Fibroblast of skin of right biceps (primary cell): ENCODE measurements at places on chromosomes 11 and 22.

- DNase-seq = no peak
These were observed 793.7 kb upstream of the LRRC4C start for GRCh38 chr11:42253156-42253555.

GRCh38 chr11:74471668-74472429 lies 4.5 kb upstream of the KCNE3 start:
- DNase-seq = no peak

DNA sequence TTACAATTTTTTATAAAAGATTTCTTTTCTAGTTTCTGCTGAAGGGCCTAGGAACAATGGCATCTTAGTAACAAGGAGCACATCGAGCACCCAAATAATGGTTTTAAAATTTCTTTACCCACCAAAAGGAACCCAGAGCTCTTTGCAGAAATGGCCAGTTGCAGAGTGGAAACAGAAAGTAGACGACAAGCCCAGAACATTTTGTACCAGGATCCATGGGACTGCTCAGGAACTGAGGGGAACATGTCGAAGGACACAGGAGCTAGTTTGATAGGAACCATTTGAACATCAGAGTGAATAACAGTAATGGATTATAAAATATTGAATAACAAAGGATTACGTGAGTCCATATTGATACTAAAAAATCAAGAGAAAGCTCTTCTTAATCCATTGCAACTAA lies 17.3 kb downstream of the PANX1 start:
- DNase-seq = no peak

GRCh38 chr11:59918987-59919589 lies 19.1 kb upstream of the OOSP1 start:
- peak; percentile 5 for DNase-seq

DNA sequence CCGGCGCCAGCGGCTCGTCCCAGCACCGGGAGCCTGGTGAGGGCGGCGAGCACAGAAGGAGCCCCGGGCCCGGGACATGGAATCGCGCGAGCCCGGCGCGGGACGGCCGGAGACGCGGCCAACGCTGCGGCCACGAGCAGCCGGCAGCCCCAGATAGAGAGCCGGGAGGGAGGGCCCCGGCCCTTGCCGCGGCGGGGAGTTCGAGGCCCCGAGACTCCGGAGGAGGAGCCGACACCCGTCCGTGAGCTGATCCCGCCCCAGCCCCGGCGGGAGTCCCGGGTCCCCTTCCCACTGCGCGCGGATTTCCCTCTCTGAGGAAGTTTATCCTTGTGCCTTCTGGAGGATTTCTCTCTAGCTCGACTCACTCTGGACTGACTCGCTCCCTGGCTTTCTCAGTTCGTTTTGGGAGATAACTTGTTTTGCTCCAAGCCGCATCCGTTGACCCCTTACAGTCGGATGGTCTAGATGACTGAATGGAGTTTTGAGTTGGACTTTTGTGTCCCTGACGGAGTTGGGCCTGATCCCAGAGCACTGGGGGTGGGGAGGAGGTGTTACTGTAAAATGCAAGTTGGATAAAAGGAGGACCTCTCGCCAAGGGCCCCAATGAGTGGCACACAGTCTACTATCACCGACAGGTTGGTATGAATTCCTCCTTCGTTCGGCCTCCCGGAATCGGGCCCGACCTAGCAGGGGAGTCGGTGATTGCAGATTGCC lies 585 bp downstream of the ARHGEF12 start:
- peak; percentile 45 for DNase-seq

DNA sequence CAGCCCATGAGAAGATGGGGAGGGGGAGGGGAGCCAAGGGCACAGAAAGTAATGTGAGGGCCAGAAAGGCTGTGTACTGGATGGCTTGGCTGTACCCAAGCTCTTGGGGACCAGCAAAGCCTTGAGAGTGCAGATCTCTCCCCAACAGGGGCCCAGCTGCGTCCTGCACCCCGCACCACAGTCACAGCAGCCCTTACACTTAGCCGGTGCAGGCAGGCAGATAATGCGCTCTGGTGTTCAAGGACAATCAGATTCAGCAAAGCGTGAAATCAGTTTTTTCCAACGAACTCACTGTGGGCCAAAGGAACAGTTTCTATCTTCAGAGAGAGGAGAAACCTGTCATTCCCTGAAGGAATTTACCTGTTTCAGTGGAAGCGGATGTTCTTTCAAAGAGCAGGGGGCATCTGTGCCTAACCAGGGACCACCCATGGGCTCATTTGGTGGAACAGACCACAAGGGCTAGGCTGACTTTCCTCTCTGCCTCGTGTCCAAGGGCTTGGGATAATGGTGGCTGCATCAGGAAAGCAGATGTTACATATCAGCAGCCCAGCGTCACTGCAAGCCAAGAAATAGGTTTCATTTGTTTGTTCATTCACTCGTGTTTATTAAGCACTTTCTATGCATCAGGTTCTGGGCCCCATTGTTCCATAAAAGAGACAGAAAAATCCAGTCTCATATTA lies 81.2 kb upstream of the SPON1 start:
- DNase-seq = no peak

DNA sequence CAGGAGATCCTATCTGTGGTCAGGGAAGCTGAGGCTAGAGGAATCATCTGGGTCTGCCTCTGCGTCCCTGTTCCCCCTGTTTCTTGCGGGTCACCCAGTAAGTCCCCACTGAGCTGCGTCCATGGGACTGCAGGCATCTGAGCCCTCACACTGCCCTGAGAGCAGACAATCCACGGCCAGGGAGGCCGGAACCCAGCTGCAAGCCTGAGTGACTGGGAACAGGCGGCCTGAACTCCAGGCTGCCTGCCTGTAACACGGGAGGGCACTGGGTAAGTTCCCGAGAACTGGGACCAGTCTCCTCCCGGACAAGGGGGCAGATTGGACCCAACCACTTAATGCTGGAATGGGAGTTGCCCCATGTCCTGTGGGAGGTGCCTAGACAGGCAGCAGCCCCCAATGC lies 727.4 kb downstream of the BRD1 start:
- DNase-seq = no peak

DNA sequence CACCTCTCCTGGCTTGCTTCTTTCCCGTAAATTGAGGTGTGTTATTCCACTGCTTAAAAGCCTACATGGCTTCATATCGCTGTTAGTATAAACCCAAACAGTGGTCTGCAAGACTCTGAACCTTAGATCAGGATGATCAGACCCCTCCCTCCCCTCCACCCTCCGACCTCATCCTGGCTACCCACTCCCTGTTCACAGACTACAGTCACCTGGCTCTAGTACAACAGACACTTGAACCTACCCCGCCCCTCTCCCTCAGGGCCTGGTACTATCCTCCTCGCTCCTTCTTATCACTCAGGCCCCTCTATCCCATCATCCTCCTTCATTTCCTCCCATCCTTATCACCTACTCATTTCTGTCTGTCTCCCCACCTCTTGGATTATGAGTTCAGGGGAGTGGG lies 20.1 kb downstream of the PTPRJ start:
- no peak for DNase-seq

- DNase-seq = no peak
These were observed 55.2 kb downstream of the KDM2A start for GRCh38 chr11:67174311-67174710.

DNA sequence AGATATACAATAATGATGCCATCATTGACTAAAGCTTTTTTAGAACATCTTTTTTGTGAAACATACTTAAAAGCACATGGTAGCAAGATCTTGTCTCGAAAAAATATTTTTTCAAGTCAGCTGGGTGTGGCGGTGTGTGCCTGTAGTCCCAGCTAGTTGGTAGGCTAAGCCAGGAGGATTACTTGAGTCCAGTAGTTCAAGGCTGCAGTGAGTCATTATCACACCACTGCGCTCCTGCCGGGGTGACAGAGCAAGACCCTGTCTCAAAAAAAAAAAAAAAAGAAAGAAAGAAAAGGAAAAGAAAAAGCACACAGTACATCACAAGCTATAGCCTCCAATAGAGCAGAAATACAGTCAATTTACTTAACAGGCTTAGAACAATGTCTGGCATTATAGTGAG lies 37.0 kb downstream of the ENTHD1 start:
- no peak for DNase-seq

- no peak for DNase-seq
These were observed 45.6 kb downstream of the IGLL5 start for GRCh38 chr22:22933100-22933806.

DNA sequence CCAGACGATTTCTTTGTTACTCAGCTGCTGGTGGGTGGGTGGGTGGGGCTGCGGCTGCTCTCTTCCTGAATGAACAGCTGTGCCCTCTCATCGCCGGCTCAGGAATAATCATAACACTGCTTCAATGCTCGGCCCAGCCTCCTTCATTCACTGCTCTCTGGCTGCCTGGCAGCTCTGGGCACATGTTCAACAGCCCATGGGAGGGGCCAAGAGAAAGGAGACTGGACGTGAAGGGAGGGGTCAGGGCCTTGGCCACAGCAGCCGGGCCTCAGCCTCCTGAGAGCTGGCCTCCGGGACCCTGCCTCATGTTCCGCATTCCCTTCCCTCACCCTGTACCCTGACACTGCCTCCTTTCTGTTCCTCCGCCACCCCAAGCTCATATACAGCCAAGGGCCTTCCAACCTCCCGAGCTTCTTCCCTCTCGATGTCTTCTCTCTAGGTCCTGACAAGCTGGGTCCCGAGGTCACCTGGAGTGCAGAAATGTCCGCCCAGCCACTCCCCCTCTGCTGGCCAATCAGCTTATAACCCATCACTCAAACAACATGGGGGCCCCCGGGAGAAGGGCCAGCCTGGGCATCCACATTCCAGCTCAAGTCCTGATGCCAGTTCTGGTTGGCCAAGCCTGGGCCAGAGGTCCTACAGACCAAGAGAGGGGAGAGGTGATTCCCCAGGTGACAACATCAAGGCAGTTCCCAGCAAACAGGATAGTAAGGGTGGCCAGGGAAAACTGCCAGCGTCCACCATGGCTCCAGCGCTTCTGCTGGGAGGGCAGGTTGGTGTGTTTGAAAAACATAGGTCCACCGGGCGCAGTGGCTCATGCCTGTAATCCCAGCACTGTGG lies 3.2 kb upstream of the CSDC2 start:
- DNase-seq = peak; percentile 74

GRCh38 chr11:43072096-43072495 lies 239.7 kb upstream of the API5 start:
- no peak for DNase-seq

DNA sequence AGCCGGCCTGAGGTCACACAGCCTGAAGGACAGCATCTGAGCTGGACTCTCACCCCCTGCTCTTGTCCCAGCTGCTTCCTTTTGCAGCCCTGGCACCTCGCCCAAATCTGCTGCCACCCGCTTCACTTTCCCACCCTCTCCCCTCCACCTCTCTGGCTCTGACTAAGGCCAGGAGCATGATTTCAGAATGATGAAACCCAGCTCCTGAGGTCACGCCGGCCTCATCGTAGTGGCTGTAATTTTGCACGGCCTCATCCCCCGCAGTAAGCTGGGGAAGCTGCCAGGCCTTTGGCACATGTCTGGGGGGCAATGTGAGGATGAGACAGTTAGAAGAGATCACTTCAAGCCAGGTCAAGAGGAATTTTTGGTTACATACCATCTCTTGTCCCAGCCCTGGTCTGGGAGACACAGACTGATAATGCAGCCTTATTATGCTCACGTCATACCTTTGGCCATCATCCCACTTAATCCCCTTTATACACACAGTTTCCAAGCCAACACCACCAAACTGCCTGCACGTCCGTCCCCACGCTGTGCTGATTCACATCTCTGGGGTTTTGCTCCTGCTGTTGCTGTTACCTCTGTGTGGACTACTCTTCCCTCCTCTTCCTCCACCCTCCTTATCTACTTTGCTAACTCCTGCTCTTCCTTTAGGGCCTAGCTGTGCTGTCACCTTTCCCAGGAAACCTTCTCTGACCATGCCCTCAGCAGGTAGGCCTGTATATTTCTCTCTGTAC lies 58.1 kb downstream of the CHRDL2 start:
- DNase-seq = peak; percentile 98

- peak; percentile 11 for DNase-seq
These were observed 68.0 kb downstream of the PGR start for GRCh38 chr11:101061606-101062005.

DNA sequence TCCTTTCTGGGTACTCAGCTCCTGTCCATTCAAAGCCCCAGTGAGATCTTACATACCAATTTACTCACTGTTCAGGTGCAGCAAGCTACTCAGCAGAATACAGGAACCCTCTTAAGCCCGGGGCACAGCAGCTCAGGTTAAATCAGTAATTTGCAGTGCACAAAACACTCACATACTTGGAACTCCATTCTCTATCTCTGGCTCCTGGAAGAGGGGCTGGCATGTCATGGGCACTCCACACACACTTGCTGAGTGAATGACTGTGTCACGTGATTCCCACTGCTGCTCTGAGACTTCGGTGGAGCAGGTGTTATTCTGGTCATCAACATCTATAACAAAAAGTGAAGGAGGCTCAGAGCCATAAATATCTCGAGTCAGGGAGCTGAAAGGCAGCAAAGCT lies 157.3 kb upstream of the BDNF start:
- DNase-seq = no peak

DNA sequence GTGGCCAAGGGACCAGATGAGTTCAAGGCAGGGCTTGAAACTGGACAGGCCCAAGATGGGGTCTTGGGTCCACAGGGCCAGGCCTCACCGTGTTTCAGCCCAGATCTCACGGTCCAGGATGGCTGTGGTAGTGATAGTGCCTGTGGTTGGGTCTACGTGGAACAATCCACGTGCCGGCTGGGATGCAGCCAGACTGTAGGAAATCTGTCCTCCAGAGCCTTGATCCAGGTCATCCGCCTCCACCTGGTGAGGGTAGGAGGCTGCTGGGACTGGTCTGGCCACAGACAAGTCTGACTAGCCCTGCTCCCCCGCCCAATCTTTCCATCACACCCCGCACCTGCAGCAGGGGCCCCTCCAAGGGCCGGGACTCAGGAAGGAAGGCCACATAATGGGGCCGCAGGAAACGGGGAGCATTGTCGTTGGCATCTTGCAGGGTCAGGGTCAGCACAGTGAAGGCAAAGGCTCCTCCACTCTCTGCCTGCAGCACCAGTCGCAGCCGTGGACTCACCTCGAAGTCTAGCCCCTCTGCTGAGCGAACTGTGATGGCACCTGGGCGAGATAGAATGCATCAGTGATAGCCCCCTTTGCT lies 6.7 kb upstream of the TPP1 start:
- DNase-seq = no peak

GRCh38 chr22:25493794-25494193 lies 70.7 kb upstream of the GRK3 start:
- DNase-seq = no peak

DNA sequence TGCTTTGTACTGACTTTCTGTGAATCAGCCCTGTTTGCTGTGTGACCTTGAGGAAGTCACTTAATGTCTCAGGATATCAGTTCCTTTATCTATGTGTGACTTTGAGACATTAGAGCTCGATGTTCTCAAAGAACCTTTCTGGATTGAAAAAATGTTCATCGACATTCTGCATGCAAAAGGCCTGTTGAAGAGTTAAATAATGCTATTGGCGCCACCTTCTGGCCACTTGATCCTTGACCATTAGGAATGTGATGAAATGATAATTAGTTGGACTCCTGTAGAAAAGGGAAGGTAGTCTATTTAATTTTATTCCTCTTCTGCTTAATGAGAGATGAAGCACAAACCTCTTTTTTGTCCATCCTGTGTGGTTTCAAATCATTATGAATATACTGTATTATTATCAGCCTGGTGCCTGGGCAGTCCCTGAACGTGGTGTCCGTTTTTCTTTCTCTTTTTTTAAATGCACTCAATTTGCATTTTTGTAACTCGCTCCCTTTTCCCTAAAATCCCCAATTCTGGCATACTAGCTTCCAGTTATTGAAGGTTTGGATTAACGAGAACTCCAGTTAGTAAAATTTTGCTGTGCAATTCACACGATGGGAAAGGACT lies 20.7 kb downstream of the ELF5 start:
- peak; percentile 60 for DNase-seq
